ENCODE measurements at places on chromosomes 7 and 10.

DNA sequence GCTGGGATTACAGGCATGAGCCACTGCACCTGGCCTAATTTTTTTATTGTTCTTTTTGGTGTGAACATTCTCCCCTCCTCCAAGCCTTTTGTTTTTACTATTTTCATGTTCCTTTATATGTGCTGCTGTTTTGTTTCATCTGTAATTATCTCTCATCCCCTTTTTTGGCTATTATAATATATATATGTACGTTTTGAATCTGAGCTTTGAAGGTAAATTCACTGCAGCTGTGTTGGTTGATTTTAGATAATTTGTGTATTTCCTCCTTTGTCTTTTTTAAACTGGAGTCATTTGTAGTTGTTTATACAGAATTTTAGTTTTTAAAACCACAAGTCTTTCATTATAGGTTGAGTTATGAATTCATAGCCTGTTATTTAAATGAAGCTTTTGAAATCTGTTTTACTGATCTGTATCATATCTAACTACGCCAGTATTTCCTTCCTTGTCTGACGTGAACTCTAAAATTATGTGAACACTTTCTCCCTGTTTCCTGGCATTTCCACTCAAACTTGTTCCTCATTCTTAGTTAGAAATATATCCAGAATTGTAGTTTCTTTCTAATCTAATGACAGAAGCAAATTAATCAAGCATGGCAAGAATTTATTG, 54.9 kb downstream of the PTEN start:
- no peak for DNase-seq

GRCh38 chr10:99497343-99498025, 35.3 kb upstream of the NKX2-3 start:
- DNase-seq: no peak

- DNase-seq: no peak
Observed at GRCh38 chr7:21134631-21135030, 293.3 kb upstream of the SP4 start.

DNA sequence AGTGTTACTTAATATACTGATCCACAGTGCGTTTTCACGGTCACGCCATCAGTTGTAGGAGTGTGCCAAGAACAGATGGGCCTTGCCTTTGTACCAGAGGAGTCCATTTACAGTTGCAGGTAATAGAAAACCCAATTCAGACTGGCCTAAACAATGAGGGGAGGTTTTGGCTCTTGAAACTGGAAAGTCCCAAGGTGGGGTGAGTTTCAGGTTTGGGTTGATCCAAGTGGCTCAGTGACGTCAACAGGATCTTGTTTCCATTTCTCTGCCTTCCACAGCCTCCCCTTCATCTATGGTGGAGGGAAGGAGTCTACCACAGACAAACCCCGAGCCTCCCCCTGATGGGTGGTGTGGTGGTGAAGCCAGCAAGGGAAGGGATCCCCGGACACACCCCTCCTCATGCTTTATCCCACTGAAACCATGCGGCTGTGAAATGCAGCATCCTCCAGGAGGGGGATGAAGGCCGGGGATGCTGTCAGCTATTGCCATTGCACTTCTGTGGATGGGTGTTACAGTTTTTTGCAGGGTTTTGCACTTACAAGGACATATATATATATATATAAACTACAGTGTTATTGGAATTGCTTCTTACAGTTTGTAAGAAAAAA, 14.8 kb upstream of the SH2D4B start:
- no peak for DNase-seq

DNA sequence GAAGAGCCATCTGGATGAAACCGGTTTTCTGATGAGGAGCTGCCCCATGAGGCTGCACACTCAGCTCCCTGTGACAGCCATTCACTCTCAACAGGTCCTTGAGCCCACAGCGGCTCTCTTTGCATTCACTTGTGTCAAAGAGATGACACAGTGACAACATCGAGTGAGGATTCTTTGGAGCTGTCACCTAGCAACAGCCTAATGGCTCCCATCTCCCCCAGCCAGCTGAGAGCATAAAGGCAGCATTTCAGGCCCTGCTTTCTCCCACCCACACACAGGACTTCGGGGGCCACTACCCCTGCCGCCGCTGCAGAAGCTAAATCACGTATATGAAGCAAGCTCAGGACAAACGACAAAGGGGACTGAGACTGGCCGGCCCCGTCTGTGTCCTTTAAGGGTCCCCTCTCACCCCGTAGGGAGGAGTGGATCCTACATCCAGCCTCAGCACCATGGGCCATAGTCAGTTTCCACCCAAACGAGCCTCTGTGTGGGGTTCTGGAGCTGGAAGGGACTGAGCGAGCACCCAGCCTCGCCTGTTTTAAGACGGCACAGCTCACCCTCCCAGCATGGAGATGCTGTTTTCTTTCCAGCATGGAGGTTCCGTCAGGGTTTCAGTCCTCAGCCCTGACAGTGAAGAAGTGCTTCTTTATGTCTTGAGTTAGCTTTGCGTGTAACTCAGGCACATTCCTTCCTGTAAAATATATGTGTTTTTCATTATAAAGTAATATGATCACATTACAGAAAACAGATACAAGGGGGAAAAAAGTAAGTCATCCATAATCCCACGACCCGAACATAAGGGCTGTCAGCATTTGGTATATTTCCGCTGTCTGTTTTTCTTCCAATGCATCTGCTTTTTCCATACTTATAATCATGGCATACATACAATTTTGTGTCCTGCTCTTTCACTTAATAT, 4.9 kb downstream of the CPA4 start:
- no peak for DNase-seq

- no peak for DNase-seq
Observed at GRCh38 chr10:70139997-70140250, 6.6 kb downstream of the TYSND1 start.

DNA sequence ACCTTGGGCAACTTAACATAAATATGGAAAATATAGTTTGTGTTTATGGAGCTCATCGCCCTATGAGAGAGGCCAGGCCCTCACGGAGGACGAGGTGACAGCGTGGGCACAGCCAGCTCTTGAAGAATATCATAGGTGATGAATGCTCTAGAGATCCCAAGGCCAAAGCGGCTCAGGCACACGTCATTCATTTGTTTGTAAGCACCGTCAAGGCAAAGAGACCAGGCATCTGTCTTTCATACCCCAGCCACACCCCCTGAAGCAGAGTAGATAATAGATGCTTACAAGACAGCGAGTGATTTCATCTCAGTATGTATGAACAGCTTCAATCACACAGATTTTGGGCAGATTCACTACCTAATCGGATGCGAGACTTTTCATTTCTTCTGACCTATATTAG, 242.1 kb upstream of the C7orf33 start:
- no peak for DNase-seq

DNA sequence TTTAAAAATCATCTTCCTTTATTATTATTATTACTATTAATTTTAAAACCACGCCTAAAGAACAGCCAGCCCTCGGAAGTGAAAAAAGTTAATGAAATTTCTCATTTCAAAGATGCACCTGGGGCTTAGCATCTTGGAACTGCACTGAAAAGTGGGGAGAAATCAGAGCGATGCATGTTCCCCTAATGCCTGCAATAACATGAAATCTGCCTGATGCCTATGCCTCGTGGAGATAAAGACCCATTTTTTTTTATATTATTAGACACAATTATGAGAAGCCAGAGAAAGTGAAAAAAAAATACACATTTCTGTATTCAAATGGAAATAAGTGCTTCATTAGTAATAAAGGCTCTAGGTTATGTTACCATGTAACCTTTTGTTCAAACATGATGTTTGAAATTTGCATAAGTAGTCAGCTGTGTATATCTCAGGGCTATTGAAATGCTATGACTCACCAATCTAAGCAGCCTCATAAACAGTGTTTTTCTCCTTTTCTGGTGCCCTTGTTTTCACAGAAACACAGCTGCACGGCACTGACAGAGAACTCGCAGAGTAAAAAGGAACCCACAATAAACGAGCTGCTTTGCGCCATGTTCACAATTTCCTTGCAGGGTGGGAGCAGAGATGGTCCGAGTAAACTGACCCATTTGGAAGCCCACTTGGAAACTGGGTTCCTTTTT, 175.8 kb upstream of the PRKCQ start:
- DNase-seq: no peak

- DNase-seq: peak; percentile 23
Observed at GRCh38 chr7:77415823-77416620, at the start of gene GSAP. TSS of gene GSAP (minus strand) at chr7:77416349. CDS start at chr7:77416321, 28 bp downstream.

DNA sequence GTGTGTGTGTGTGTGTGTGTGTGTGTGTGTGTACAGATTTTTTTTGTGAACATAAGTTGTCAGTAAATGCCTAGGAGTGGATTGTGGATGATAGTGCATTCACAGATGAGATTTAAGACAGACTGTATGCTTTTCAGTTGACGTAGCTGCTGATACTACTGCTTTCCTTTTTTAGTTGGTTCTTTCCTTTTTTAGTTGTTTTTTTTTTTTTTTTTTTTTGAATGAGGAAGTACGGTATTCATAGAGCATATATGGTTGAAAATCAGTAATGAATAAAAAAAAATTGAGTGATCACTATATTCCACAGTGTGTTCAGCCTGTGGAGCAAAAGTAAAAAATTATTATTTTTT, 80.5 kb downstream of the RBM33 start:
- DNase-seq: no peak

DNA sequence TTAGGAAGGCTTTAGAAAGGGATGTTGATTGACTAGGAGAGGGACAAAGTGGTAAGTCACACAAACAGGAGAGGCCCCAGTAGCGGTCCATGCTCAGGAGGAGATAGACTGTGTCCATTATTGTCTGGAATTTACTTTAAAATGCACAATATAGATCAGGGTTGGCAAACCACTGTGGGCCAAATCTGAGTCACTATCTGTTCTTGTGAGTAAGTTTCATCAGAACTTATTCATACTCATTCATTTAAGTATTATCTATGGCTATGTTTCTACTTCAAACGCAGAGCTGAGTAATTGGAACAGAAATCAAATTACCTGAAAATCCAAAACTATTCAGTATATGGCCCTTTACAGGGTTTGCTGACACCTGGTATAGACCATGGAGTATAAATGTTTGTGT, 166.5 kb downstream of the COL28A1 start:
- no peak for DNase-seq

GRCh38 chr7:80783678-80784327, 135.0 kb downstream of the SEMA3C start:
- DNase-seq: no peak
